Heart right ventricle (tissue), 16 donors: ENCODE measurements at places on chromosomes 2 and 18. TPM values are rescaled to one million over a fixed set of nuclear protein-coding genes. Genes with fewer than 3 reads are reported as not detected.

Gene SPDYA
- total RNA-seq, result 0.16 TPM

Gene FRZB
- 3.9 TPM for total RNA-seq

Gene OTOF
- not detected for total RNA-seq

Gene MALL
- total RNA-seq, result 17.8 TPM

Gene ABCG5
- not detected for total RNA-seq

Gene SAG
- not detected for total RNA-seq

Gene LIMS4
- total RNA-seq, result 3.0 TPM

Gene DNPEP
- total RNA-seq, result 56.1 TPM

Gene TRIM43
- total RNA-seq, result not detected

DNA sequence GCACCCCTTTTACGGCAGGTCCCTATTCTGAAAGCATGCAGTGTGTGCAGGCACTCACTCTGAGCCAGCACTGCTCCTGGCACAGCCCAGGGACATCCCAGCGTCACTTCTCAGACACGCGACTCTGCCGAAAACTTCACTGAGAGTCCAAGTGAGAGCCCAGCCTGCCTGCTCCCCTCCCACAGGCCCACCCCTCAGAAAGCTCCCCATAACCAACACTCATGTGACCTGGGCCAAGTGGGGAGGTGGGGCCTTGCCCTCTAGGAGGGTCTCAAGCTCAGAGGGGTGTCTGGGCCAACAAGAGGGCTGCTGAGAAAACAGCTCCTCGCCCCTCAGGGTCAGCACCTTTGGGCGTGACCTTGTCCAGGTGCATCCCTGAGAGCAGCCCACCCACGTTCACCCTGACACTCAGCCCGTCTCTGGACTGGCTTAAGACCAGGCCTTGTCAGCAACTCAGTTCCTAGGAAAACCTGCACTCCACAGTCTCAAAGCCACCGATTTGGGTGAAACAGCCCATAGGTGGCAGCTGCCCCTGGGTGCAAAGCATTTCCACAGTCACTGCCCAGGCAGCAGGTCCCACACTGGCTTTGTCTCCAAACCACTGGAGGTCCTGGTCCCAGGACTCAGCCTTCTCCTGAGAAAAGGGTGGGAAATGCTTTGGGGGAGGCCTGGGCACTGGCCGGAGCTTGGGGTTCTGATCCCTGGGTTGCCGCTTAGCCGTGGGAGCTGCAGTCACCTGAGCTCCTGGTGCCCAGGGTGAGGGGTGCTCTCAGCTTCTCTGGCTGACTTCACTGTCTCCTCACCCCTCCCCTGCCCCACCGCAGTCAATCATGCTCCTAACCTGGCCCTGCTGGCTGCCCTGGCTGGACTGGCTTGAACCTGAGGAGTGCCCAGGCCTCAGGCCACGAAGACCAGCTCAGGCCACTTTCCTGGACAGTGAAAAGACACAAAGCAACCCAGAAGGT lies 209.6 kb downstream of the HDAC4 start:
- no peak for DNase-seq

- DNase-seq, result no peak
Measured at GRCh38 chr2:116761864-116762263, 1052.6 kb upstream of the DDX18 start.

DNA sequence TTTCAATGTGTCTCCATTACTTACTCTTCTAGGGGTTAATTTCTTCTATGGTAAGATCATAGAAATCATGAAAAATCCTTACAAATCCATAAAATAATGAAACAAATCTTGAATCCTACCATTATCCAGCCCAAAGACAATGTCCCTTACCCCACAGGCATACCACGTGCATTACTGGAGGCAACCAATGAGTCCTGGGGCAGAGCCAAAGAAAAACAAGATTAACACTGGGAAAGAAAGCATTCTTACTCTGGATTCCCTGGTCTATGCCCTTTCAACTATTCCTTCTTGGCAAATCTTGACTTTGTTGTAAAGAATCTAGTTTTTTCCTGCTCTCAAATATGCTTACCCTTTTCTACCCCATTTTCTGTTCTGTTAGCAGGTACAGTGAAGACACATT lies 3.1 kb upstream of the GALNT1 start:
- no peak for DNase-seq

DNA sequence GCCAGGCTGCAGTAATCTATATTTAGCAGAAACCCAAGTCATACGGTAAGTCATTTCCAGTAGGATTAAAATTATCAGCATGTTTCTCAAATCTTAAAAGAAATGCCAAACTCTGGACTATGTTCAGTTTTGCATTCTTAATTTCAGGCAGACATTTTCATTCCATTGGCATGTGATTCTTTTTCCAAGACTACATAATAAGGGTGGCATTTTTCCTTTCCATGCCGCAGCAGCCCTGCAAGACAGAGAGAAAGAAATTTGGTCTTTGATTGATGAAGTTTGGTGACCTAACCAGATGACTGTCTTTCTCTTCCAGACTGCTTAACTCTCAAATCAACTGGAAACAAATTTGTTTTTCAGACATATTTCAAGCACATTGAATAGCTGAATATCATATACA lies 118.1 kb downstream of the FHOD3 start:
- no peak for DNase-seq

GRCh38 chr2:144357623-144358373 lies 162.1 kb downstream of the ZEB2 start:
- DNase-seq, result no peak

DNA sequence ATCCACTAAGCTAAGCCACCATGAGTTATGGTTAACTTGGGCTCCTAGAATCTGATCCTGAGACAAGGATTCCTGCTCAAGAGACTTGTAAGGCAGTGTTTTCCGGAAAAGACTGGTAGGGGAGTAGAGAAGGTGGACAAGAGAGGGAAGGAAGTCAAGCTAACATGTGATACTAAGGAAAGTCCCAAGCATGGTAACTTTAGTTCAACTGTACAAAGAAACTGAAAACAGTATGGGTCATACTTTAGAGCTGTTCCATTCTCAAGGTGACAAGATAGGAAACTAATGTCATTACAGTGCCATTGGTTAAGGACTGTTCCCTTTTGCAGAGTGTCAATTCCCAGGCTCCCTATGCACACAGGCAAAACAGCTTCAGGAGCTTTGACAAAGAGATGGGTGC lies 5.8 kb downstream of the MYO5B start:
- no peak for DNase-seq

DNA sequence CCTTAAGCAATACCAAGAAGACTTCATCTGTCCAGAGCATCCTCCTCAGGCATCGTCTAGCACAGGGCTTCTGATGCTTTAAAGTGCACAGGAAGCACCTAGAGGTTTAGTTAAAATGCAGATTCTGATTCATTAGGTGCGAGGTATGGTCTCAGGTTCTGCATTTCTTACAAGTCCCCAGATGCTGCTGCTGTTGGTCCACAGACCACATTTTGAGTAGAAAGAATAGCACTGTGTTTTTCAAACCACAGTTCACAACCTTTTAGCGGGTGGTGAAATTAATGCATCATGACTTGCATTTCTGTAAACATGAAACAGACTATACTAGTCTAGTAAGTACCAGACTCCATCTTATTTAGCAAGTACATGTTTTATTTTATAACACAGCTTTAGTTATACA lies 134.6 kb downstream of the TMEFF2 start:
- DNase-seq, result no peak

- no peak for DNase-seq
Measured at GRCh38 chr2:232328516-232329460, 49.8 kb upstream of the ALPP start.

GRCh38 chr2:28746429-28747111 lies 5.1 kb upstream of the PPP1CB start:
- DNase-seq, result no peak

DNA sequence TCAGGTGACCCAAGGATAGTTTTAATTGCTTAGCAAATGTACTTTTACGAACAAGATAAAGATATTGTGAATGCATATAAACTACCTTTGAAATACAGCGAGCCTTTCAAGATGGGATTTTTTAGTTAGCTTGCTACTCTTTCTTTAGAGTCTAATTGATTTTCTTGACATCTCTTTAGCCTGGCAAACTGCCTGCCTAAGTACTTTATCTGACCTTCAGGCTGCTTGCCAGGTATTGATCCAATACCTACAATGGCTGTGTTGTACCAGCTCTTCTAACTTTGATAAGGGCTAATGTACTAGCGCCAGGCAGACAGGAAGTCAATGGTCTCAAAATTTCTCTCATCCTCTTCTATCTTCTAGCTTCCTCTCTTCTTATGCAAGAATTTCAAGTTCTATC lies 414.4 kb upstream of the ACVR2A start:
- no peak for DNase-seq

DNA sequence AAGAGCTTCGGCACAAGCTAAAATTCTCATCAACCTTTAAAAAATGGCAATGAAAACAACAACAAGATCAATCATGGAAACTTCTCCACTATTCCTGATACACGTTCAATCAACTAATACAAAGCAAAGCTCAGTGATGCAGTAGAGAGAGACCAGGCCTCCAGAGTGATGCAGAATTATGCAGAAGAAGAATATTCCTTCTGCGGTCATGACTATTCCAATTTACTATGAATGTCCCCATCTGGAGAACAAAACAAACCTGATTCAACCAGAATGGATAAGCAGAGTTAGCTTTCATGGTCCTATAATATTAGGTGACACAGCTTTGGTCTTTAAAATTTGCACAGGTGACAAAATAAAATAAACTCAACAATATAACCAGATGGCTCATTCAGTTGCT lies 12.5 kb upstream of the MBOAT2 start:
- no peak for DNase-seq

GRCh38 chr18:74610860-74611259 lies 13.2 kb downstream of the ZNF407 start:
- DNase-seq, result no peak

DNA sequence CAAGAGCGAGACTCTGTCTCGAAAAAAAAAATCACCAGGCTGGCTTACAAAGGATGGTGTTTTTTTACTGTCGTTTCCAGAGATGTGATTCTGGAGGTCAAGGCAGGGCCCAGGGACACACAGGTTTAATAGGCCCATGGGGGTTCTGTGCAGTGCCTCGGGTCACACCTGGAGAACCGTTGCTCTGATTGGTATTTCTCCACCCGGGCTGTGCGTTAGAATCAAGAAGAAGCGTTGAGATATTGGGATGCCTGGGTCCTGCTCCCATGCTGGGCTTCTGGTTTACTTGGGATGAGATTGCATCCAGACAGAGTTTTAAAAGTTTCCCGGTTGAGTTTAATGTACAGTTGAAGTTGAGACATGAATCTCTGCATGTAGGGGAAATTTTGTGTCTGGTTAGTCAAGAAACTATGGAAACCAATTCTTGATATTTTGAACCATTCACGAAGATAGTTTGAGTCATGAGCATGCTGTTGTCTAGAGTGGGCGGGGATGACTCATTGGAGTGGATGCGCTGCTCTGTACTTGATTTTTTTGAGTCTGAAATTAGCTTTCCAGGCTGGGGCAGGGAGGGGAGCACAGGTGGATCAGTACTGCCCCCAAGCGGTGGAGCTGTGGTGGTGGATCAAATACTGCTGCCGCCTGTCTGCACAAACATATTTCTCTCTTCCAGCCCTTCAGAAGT lies 50.1 kb downstream of the GREB1 start:
- peak; percentile 78 for DNase-seq

DNA sequence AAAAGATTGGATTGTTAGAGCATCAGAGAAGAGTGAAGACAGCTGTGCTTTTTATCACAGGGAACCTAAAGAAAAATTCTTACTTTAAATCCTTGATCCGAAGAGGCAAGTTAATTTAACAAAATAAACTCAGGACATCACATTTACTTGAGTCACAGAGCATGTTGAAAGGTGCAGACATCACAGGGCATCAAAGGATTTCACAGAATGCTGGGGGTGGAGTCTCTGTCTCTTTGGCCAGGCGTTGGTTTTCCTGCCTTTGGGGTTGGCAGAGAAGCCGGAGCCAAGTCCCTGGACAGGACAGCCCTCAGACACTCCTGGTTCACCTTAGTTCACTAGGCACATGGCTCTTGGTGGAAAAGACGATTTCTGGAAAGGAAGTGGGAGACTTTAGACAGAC lies 56.3 kb downstream of the SH3RF3 start:
- DNase-seq, result no peak

- no peak for DNase-seq
Measured at GRCh38 chr2:66561645-66562303, 126.8 kb downstream of the MEIS1 start.

GRCh38 chr2:2597712-2598111 lies 266.6 kb upstream of the MYT1L start:
- no peak for DNase-seq

- DNase-seq, result no peak
Measured at GRCh38 chr2:219476652-219477151, 22.0 kb upstream of the GMPPA start.

- peak; percentile 68 for DNase-seq
Measured at GRCh38 chr2:28717339-28717758, 34.3 kb upstream of the PPP1CB start.

DNA sequence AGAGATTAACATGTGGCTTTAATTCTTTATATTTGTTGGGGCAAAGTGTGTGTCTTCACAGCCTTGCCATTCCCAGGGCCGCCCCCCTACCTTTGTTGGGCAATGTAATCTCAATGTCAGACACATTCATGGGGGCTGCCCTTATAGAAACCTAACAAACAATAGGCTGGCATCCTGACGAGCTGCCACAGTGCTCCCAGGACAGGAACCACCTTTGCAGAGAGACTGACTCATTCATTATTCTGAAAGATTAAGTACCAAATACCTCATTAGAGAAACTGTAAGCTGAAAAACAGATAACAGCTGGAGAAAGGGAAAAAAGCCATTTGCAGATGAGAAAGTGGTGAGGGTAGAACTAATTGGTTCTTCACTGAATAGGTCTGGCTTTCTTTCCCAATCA lies 1587.5 kb upstream of the PIK3C3 start:
- no peak for DNase-seq

GRCh38 chr2:71496156-71496770 lies 42.9 kb downstream of the DYSF start:
- no peak for DNase-seq

DNA sequence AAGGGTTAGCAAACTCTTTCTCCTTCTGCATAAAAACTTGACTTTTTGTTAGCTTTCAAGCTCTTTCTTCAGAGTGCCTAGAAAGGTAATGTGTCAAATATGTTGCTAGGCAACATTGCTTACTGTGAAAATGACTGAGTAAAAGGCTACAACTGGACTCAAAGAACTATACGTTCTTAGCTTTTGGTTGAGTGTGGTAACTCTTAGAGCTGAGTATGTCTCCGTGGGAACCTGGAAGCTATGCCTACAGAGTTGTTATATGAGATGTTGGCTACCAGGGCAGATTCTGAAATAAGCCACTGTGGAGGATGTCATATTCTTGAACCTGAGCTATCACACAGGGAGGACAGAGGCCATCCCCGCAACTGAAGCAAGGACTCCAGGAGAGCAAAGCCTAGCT lies 105.5 kb downstream of the ARL6IP6 start:
- DNase-seq, result no peak

DNA sequence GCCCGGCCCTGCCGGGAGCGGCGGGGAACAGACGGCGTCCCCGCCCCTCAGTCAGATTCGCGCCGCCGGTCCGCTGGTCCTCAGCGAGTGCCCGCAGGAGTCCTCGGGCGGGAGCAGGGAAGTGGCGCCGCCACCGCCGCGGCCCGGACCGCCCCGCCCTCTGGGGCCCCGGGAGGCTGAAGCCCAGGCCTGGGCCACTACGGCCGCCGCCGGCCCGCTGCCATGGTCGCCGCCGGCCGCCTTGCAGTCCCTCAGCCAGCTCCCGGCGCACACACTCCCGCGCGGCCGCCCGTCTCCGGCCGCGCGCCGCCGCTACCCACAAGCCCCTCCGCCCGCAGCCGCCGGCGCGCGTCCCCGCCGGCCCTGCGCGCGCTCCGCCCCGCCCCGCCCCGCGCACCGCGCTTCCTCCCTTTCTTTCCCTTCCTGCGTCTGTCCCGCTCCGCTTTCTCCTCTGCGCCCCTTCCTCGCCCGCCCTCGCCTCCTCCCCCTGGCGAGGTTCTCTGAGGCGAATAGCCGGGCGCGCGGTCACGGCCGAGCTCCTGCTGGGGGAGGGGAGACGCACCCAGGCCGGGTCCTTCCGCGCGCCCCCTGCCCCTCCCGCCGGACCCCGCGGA lies at the start of gene ROCK2:
ROCK2 (minus strand) TSS at position 295 of the 614 bp plus-strand sequence. CDS start 500 bp downstream, outside the sequence.
- DNase-seq, result peak; percentile 90
